ENCODE measurements at places on chromosomes 2 and 18. TPM values are rescaled to one million over a fixed set of nuclear protein-coding genes. Genes with fewer than 3 reads are reported as not detected.

Gene FARSB
- 40.3 TPM for polyA plus RNA-seq

Gene CPO
- polyA plus RNA-seq: 0.20 TPM

Gene MC2R
- polyA plus RNA-seq: not detected

Gene LRATD1
- polyA plus RNA-seq: 0.86 TPM

Gene CAD
- 19.2 TPM for polyA plus RNA-seq
